ENCODE measurements at places on chromosomes 4 and X. TPM values are rescaled to one million over a fixed set of nuclear protein-coding genes. Genes with fewer than 3 reads are reported as not detected.

The DDX60 gene
- polyA plus RNA-seq: 12.8 TPM

DNA sequence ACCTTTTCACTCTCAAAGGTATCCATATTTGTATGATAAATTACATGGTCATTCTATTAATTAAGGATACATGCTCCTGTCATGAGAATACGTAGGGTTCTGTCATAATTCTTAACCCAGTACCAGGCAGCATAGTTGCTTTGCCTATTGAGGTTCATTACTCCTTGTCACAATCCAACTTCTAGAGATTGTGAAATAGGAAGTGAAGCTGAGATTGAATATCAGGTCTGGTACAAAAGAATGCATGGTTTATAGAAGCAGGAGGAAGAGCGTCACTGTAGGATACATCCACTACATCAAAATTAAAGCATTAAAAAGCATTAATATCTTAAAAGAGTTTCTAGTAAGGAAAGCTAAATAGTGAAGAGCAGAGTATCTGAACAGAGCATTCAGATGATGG, 647.0 kb downstream of the IQCM start:
- DNase-seq: no peak

DNA sequence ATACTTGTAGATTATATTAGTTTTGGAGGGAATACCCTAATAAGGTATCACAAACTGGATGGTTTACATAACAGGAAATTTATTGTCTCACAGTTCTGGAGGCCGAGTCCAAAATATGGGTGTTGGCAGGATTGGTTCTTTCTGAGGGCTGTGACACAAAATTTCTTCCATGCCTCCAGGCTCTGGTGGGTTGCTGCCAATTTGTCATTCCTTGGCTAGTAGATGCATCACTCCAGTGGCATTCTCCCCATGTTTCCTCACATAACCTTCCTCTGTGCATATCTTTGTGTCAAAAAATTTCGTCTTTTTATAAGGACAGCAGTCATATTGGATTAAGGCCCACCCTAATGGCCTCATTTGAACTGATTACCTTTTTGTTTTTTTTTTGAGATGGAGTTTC, 49.3 kb downstream of the APELA start:
- no peak for DNase-seq

- DNase-seq: no peak
Measured at GRCh38 chrX:147981038-147981752, at the start of gene FMR1NB. FMR1NB (plus strand) TSS chrX:147981337; CDS start chrX:147981403, 66 bp downstream.

The PITX2 gene
- 3.8 TPM for polyA plus RNA-seq

DNA sequence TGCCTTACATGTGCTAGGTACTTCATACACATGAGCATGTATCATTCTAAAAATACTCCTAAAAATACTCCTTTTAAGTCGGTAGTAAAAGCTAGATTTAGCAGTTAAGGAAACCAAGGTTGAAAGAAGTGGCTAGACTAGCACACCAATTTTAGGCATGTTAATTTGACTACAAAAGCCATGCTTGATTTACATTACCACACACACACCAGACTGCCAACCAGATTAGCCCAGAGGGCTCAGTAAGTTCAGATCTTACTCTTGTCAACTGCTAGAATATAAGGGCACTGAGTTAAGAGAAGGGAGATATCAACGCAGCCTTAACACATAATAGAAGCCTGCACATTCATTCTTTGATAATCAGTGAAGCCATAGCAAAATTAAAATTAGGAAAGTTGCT, 117.9 kb downstream of the MID1IP1 start:
- no peak for DNase-seq

DNA sequence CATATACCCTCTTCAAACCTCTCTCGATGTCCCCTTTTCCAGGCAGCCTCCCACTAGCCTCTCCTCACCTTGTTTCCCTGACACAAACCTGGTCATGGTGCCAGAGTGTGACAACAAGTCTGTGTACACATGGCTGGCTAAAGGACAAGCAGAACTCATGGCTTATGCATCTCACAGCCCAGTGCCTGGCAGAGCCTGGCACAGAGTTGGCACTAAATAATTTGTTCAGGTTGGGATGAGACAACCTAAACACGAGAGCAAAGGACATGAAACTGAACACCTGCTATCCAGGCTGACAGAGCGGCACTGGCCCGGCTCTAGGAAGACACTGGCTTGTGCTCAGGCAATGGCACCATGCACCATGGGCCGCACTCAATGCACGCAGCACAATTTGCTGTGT, 48.2 kb upstream of the FGFBP2 start:
- DNase-seq: no peak

The BCLAF3 gene
- 20.4 TPM for polyA plus RNA-seq

The IL2 gene
- not detected for polyA plus RNA-seq

DNA sequence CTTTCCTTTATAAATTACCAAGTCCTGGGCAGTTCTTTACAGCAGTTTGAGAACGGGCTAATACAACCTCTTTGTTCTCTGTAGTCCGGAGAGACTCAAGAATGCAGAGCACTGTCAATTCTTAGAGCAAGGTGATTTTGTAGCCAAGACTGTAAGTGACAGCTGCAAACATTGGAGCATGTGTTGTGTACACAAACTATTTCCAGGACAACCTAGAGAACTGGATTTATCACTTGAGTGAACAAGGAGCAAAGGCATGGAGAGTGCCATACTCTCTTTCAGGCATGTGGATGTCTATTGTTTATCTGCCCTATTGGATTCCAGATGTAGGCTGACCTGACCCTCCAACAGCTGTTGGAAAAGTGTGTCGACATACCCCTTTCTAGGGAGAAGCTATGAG, 153.9 kb downstream of the SPANXN3 start:
- DNase-seq: no peak

The SHROOM4 gene
- 22.0 TPM for polyA plus RNA-seq

The PNMA6F gene
- 0.15 TPM for polyA plus RNA-seq

The SRPX gene
- 15.0 TPM for polyA plus RNA-seq

- no peak for DNase-seq
Measured at GRCh38 chrX:13284570-13284969, 35.3 kb downstream of the ATXN3L start.

GRCh38 chr4:110475881-110476818, at the start of gene ENPEP:
ENPEP (plus strand) TSS chr4:110476155; CDS start chr4:110476415, 260 bp downstream.
- peak; percentile 60 for DNase-seq

GRCh38 chr4:6410664-6411063, 61.8 kb downstream of the PPP2R2C start:
- no peak for DNase-seq

GRCh38 chr4:177413076-177413475, 29.2 kb downstream of the AGA start:
- no peak for DNase-seq

DNA sequence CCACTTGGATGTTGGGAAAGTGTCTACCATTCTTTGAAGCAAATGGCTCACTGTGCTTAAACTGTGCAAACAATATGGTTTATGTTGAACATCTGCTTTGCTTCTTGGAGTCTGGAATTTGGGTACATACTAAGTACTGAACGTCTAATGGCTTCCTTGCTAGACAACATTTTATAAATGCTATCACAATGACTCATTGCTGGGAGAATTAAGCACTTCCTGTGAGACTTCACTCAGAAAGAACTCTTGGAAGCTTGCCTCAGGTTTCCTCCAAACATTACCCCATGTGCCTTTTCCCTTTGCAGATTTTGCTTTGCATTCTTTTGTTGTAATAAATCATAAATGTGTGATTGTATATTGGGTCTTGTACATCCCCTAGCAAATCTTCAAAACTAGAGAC, 139.7 kb downstream of the PACRGL start:
- DNase-seq: no peak

DNA sequence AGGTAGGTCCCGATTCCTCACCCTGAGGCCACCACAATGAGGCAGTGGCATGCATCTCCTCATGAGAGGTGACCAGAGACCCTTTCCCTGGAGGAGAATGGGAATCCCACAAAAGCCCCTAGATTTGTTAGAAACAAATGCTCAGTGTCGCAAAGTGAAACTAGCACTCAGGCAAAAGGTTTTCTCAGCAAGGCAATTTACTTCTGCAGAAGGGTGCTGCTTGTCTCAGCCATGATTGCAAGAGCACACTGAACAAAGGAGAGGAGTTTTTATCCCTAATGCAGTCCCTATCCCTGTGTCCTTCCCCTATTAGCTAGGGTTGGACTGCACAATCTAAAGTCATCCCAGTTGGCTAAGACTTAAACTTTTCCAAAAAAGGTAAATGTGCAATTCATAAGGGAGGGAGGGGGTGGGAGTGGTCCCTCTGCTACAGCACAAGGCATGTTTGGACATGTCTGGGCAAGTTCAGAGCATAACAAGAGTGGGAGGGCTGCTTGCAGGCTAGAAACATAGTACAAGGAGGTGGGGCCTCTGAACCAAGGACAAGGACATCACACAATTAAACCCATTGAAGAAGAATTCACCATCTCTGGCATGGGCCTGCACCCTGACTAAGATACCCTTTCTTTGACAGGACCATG, 185.3 kb downstream of the CCNG2 start:
- DNase-seq: no peak

GRCh38 chr4:112085156-112086035, 59.9 kb upstream of the FAM241A start:
- no peak for DNase-seq

DNA sequence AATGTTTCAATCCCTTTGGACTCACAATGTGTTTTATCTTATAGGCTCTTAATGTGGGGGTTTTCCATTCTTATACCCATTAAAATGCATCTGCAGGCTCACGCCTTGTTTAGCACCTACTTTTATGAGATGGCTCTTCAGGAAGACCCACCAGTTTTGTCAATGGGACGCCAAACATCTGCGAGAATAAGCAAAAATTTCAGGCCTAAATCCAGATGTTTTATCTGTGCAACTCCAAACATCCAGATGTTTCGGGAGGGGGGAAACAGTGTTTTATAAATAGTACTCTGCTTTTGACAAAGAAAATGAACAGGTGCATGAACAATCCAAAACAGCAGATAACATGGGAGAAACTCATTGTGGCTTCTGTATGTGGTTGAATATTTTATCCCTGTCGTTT, 342.8 kb downstream of the DHX15 start:
- no peak for DNase-seq

The CRLF2 gene
- polyA plus RNA-seq: 0.12 TPM

The SLC49A3 gene
- 3.7 TPM for polyA plus RNA-seq

- no peak for DNase-seq
Measured at GRCh38 chrX:16666541-16666940, 16.6 kb downstream of the S100G start.

DNA sequence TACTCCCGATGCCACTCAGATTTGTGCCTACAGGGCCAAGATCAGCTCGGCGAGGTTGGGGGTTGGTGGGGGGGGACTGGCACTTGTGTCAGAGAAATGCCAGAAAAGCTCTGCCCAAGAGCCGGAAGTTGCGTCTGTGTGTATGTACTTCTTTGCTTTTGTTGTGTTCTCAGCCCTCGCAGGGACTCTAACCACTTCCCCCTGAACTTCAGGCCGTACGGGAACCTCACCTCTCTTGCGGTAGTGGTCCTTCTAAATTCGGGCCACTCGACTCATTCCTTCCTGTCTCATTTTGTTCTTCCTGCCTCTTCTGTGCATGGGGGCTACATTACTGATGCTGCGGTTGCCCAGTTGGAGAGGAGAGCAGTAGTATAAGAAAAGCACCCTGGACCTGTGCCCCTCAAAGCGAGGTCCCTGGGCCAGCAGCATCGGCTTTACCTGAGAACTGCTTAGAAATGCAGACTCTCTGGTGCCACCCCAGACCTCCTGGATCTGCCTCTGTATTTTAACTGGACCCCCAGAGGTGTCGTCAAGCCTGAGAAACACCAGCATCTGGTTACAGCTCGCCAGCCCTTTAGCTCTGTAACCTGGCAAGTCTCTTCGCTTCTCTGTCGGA, 146.3 kb upstream of the RPS6KA3 start:
- DNase-seq: no peak

DNA sequence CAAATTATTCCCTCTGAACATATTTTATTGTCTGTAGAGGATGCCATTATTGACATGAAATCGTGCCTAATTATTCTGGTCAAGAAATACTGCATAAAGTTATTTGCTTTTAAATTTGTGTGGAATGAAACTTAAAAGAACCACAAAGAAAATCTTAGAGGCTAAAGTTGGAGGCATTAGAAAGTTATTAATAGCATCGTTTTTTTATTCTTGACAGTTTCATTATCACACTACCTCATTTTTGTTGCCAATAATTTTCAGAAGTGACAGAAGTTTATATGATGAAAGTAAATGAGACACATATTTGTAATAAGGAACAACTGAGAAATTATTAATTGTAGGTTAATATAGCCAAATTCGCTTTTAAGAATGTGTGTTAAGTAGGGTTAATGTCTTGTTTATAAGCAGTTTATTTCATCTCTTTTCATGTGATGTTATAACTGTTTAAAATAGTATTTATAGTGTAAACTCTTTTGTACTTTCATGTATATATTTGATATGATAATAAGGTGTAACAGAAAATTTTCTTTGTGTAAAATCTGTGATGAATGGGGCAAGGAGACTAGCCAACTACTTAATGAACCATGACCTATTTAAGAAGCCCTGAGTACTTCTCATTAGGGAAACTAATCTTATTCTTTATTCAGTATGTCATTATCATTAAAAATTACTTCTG, 54.5 kb upstream of the GRIA2 start:
- DNase-seq: no peak

The RPL36A gene
- 1,055 TPM for polyA plus RNA-seq

DNA sequence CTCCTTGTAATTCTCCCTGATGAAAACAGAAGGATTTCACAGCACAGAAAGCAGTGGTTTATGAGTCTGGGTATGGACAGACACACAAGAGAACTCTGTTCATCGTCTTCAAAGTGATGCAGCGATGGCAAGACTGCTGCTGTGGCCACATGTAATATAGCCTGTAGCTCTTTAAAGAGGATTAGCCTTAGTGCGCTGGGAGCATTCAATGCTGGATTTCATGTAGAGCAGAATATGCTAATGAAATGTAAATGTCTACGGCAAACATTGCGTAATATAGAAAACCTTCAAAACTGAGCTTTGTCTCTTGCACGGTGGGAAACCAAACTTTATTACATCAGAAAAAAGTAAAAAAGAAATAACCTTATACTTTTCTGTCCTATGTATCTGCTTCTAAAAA, 42.9 kb downstream of the ALPK1 start:
- DNase-seq: no peak

DNA sequence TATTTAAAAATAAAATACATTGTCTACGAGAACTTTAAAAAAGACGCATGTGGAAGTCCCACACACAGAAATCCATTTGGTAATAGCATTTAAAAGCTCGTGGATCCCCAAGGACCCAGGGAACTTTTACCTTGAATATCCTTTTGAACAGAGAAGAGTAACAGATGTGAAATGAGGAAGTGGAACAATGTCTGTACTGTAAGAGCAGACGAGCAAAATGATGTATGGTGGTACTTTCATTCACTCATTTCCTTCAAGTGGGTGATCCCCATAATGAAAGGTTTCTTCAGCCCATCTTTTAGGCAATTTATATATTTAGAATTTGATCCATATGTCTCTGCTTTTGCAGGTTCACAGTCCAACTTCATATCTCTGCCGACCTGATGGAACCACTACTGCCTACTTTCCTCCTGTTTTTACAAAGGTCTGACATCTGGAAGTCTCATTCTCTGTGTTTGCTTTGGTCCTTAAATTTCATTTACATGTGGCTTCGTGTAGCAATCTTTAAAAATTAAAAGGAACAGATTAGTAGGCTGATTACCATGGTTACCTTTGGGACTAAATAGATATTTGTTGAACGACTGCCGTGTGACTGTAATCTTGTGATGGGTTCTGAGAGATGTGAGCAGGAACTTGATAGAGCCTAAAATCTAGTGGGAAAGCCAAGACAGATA, 188.4 kb downstream of the PALLD start:
- no peak for DNase-seq

Measured in left kidney (tissue), 8 donors.